ENCODE measurements at places on chromosomes 4 and X.
A peak's percentile ranks its signal among the peaks of the same experiment; 100 is the strongest.

- DNase-seq: no peak
These were observed 346.8 kb downstream of the RAB28 start for GRCh38 chr4:13137390-13137789.

DNA sequence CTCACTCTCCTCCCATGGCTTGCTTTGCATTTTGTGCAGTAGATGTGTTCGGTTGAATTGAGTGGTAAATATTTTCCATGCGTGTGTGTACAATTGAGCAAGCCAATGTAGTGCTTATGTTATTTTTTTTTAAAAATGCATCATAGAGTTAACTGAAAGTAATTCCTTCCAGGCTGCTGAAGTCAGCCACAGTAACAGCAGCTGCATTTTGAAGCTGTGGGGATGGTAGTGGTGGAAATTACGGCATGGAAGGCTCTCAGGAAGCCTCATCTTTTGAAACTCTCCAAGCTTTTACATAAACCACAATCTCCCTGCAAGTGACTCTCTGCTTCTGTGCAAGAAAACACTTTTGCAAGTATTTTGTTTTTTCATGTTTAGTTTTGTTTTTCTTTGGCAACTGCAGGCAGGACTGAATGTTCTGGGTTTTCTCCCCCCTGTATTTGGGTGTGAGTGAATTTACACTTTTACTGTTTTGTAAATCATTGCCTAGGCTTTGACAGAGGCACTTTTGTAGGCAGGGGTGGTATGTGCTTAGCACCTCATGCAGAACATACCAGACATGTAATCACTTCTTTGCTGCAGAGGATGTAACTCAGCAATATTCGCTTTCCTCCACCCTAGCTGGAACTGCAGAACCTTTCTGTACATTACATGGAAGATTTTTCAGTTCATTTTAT is 56.2 kb downstream of the LRRC66 start:
- no peak for DNase-seq

- no peak for DNase-seq
These were observed 47.7 kb downstream of the DDX60L start for GRCh38 chr4:168432419-168433146.

- DNase-seq: no peak
These were observed 18.1 kb downstream of the CD40LG start for GRCh38 chrX:136666088-136666487.

- DNase-seq: no peak
These were observed 29.2 kb upstream of the CTSO start for GRCh38 chr4:155982736-155983385.

GRCh38 chrX:150060406-150060805 is 122.1 kb upstream of the EOLA2 start:
- DNase-seq: no peak

GRCh38 chr4:79632114-79632513 is 224.1 kb upstream of the GK2 start:
- DNase-seq: no peak

- DNase-seq: no peak
These were observed 19.6 kb downstream of the NKX3-2 start for GRCh38 chr4:13524504-13525243.

DNA sequence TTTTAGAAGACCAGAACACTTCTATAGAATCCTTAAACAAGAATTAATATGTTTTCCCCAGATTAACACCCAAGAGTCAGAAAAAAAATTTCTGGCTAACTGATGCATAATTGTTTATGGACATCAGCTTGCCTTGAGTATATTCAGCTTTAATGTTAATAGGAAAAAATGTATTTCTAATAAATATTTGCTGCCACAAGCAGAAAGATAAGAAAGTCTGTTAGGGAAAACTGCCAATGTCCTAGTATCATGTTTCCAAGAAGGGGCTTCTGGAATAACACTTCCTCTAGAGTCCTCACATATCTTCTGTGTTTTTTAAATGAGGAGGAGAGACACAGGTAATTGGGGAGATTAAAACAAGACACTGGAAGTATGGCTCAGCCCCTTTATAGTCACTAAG is 202.1 kb upstream of the TET2 start:
- DNase-seq: no peak

- no peak for DNase-seq
These were observed 2108.9 kb upstream of the TENM3 start for GRCh38 chr4:180134091-180134866.

GRCh38 chrX:75067931-75068330 is 88.2 kb downstream of the ABCB7 start:
- DNase-seq: no peak

DNA sequence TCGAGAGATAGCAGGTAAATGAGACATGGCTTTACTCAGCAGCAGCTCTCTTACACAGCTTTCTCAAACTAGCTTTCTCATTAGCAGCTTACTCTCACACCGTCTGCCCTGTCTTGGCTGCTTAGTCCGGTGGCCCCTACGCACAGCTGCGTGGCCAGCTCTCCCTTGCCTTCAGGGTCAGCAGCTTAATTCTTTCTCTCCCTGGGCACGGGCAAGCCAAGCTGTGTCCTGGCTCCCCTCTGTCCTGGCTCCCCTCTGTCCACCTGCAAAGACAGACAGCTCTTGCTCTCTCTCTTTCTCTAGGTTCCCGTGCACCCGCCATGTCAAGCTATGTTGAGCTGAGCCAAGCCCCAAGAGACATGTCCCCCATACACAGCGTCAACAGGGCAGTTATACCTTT is 39.4 kb downstream of the ZNF185 start:
- DNase-seq: no peak

- no peak for DNase-seq
These were observed 1175.6 kb downstream of the TECRL start for GRCh38 chr4:63233671-63234070.

- DNase-seq: peak; percentile 76
These were observed 242.0 kb downstream of the BCOR start for GRCh38 chrX:39855748-39856129.

GRCh38 chrX:112058255-112058654 is 24.3 kb downstream of the TRPC5 start:
- no peak for DNase-seq

- DNase-seq: peak; percentile 13
These were observed 61.9 kb downstream of the TMEM150C start for GRCh38 chr4:82499738-82500434.

DNA sequence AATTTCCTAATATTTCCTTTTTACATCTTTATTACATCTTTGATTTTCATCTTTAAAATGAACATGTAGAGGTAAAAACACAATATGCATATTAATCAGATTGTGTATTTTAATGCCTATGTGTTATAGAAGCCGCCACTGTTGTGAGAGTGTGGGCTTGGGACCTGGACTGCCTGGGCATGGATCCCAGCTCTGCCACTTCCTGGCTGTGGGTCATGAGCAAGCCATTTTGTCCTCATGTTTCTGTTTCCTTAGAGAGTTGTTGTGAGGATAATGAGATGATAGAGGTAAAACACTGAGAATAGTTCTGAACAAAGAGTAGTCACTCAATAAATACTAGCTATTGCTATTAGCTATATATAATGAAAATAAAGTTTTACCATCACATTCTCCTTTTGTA is 38.4 kb upstream of the SCOC start:
- DNase-seq: no peak

GRCh38 chr4:88892646-88893045 is 164.3 kb downstream of the FAM13A start:
- DNase-seq: no peak

- no peak for DNase-seq
These were observed 93.9 kb upstream of the CBR4 start for GRCh38 chr4:169103966-169104412.

GRCh38 chrX:142483965-142484364 is 278.9 kb upstream of the MAGEC2 start:
- peak; percentile 8 for DNase-seq

- no peak for DNase-seq
These were observed 63.9 kb downstream of the CPEB2 start for GRCh38 chr4:15066140-15066539.

GRCh38 chr4:124018383-124019317 is 622.1 kb downstream of the SPRY1 start:
- no peak for DNase-seq

DNA sequence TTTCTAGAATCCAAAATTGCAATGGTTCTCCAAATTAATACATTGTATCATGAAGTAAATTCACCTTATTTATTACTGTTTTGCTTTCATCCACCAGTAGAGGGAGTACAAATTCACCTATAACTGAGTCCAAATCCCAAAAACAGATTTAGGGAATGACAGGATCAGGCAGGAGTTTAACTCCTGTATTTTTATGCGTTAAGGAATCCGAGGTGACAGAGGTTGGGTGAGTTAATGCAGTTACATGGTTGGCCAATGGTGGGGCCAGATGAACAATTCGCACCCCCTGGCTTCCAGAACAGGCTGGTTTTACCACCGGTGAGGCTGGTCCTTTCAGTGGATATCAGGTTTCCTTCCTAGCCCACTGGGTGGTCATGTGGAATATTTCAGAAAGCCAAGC is 82.4 kb downstream of the MTNR1A start:
- DNase-seq: no peak

GRCh38 chr4:53622739-53623151 is 31.5 kb upstream of the LNX1 start:
- no peak for DNase-seq

GRCh38 chr4:176817204-176817603 is 24.5 kb upstream of the VEGFC start:
- no peak for DNase-seq

DNA sequence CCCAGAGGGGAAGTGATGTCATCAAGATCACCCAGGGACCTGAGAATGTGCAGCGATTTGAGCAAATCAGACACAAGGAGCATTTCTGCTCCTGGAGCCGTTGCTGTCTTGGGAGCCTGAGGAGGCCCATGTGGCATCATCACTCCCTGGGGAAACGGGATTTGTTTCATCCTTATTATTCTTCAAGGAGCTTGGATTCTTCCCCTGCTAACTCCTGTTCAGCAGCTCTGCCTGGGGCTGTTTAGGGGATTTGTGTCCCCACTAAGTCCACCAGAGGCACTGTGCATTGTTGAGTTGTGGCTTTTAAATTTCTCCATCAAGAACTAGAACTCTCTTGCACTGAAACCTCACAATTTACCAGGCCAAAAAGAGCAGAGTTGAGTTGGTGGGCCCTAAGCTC is 104.2 kb upstream of the MSX1 start:
- DNase-seq: no peak

- DNase-seq: no peak
These were observed 53.4 kb downstream of the HNRNPD start for GRCh38 chr4:82320351-82320750.

DNA sequence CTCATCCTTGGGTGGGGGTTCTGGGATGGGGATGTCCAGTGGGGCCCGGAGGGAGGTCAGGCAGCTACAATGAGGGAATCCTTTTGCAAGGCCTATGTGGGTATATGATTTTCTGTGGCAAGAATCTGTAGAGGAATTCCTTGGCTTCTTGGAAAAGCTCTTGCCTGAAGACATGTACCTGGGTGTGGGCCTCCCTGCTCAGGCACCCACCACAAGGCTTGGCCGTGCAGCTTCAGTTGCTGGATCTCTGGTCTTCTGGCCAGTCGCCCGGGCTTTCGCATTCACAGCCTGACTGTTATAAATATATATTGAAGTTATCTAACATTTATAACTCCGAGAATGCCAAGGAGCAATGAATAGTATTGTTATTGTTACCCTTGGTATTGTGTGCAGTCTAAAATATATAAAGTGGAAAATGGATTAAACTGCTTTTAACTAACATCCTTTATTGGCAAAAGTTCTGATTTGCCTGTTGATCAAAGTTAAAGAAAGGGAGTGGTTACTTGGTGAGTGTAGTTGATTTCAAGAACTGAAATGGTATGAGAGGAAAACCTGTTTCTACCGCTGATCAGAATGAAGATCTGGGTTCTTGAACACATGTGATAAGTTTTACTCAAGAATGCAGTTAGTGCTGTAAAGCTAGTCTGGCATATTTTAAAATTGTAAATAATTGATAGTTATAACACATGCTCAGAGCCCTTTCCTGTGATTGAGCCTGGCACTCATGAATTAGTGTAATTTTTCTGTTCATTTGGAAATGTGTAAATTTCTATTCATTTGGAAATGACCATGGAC is 36.0 kb downstream of the PTTG2 start:
- no peak for DNase-seq

GRCh38 chr4:32219306-32220075 is 1499.3 kb downstream of the PCDH7 start:
- DNase-seq: no peak

- DNase-seq: no peak
These were observed 7.5 kb upstream of the RUFY3 start for GRCh38 chr4:70714079-70714887.

GRCh38 chrX:45766981-45767501 is 566.4 kb upstream of the DIPK2B start:
- no peak for DNase-seq

- no peak for DNase-seq
These were observed 8.7 kb upstream of the FAM47A start for GRCh38 chrX:34140816-34141215.

DNA sequence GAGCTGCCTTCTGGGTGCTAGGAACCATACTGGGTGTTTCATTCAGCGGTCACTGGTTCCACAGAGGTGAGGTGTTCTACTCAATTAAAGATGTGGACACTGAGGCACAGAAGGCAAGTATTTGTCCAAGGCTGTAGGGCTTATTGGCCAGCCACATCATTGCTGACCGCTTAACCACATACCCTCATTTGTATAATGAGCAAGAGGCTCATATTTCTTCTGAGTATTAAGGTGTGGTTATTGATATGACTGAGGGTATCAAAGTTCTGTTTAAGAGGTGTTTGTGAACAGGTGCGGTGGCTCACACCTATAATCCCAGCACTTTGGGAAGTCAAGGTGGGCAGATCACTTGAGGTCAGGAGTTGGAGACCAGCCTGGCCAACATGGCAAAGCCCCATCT is 14.3 kb downstream of the RNF4 start:
- no peak for DNase-seq

- DNase-seq: no peak
These were observed 18.4 kb upstream of the MYOZ2 start for GRCh38 chr4:119116925-119117900.

DNA sequence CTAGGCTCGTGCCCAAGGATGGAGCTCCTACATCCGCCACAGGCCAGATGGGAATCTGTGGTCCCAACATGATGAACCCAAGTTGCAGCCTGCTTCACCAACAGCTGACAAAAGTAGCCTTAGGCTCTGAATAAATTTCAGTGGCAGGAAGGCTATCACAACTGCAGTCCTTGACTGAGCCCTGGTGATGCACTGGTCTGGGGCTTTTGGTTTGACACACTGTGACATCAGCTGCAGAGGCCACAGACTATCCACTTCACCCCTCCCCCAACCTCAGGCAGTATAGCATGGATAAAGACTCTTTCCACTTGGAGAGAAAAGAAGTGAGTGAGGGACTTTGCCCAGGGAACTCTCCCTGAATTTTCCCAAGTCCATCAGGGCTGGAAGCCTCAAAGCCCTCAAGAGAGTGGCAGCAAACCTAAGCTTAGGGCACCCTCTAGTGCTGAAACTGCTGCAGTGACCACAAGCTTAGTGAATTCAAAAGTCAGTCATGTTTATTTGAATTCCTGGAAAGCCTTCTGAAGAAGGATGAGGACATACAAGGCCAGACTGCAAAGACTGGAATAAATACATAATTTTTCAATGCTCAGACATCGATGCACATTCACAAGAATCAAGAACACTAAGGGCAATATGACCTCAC is 135.0 kb upstream of the TENT5D start:
- peak; percentile 3 for DNase-seq
